Stimulated activated CD4-positive, alpha-beta T cell treated with anti-CD3 and anti-CD28 coated beads, Interleukin-2, amount 100 ng/mL, for 24 hours (primary cell): ENCODE measurements at places on chromosomes 6 and 20.
A peak's percentile ranks its signal among the peaks of the same experiment; 100 is the strongest.

DNA sequence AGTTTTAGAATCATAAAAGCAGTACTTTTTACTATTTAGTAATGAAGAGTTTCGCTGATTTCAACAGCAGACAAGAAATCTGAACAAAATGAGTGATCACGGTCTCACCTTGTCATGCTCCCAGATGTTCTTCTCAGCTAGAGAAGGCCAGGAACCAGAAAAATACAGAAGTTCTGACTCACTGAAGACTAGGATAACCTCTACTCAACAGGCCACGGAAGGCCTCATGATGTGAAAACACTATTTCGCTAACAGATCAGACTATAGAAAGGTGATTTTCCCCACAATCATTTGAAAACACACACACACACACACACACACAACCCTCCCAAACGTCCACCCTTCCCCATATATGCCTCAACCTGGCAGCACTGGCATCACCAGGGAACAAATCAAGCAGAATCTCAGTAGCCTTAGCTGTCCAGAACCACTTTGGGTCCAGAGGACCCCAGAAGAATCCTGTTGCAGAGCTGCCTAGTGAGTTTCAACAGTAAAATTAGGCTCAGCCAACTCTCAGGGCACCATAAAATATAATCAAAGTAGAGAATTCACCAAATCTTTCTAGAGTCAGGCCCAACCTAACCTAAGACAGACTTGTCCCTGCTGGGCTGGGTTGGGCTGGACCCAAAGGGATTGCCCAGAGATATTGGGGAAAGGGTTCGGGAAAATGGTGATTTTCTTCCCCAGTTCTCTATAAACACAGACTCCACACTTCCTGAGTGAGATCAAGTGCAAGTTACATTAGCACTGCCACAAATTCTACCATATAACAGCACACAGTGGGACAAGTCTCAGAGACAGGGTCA, 7.9 kb downstream of the EXOC2 start:
- peak; percentile 38 for DNase-seq

GRCh38 chr6:14126191-14126590, 8.6 kb downstream of the CD83 start:
- no peak for DNase-seq

DNA sequence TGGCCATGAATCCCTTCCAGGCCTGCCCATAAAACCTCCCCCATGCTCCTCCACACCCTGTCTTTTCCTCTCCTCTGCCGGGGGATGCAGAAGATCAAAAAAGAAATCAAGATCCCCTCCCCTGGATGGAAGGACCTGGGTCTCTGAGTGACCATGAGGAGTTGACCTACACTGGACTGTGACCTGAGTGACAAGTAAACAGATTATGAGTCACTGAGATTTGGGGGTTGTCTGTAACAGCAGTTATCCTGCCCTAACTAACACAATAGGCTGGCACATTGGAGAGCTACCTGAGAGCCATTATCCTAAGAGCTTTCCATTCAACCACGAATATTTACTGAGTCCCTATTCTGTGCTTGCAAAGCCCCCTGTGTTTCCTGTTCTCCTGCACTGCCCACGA, 28.4 kb upstream of the SIRPA start:
- no peak for DNase-seq

DNA sequence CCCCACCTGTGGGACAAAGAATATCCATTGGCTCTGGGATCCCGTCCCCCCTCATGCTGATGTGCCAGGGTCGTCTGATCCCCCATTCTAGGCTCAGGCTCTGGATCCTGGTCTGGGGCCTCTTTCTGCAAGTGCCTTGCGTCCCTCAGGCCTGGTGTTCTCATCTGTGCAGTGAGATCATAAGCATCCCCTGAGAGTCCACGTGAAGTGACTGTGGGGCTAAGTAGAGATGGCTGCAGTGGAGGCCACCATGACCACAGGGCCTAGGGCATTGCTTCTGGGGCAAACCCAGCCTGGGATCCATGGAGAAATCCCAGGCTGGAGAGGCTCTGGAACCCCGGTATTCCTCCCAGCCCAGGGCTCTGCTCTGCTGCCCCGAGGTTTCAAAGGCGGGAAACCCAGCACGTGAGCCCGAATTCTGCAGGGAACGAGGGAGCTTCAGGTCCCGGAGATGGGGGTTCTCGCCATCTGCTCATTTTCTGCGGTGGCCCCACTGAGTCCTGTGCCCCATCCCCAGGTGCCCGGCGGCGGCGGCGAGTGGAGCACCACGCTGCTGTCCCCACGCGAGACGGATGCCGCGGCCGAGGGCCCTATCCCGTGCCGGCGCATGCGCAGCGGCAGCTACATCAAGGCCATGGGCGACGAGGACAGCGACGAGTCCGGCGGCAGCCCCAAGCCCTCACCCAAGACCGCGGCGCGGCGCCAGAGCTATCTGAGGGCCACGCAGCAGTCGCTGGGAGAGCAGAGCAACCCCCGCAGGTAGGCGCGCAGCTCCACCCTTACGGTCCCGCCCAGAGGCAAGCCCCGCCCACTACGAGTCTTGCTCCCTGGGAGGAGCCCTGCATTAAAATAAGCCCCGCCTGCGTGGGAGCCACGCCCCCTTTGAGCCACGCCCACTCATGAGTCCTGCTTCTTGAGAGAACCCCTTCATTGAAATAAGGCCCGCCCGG, 105.5 kb upstream of the MYL9 start:
- peak; percentile 86 for DNase-seq

- no peak for DNase-seq
Observed at GRCh38 chr20:23163562-23163961, 77.4 kb upstream of the CD93 start.

DNA sequence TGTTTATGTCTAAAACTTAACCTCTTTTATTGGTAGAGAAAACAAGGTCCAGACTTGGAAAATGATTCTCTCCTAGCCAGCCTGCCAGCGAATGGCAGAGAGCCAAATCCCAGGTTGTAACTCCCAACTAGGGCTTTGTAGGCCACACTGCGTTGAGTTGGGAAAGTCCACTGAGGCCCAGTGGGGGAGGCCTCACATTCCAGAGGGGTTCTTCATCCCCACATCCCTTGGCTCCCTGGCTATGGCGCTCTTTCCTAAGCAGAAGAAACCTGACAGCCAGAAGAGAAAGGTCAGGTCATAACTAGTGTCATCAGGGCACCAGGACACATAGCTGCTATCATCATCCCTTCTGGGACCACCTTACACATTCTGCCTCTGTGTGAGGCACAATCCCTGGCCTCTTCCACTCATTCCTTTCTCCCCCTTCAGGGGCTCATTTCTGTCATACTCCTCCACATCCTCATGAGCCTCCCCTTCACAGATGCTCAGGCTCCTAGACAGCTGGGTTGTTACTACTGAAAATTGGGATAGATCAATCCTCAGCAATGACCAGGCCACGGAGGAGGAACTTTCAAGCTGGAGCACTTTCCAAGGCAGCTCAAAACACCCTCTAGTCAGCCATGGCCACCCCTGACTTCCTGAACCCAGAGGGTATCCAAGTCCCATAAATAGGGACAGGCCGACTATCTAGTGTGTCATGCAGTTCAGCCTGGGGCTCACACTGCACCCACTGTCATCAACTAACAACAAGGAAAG, 48.6 kb downstream of the TCP11 start:
- DNase-seq = no peak

GRCh38 chr6:144278659-144279314, 6.3 kb upstream of the UTRN start:
- DNase-seq = no peak

DNA sequence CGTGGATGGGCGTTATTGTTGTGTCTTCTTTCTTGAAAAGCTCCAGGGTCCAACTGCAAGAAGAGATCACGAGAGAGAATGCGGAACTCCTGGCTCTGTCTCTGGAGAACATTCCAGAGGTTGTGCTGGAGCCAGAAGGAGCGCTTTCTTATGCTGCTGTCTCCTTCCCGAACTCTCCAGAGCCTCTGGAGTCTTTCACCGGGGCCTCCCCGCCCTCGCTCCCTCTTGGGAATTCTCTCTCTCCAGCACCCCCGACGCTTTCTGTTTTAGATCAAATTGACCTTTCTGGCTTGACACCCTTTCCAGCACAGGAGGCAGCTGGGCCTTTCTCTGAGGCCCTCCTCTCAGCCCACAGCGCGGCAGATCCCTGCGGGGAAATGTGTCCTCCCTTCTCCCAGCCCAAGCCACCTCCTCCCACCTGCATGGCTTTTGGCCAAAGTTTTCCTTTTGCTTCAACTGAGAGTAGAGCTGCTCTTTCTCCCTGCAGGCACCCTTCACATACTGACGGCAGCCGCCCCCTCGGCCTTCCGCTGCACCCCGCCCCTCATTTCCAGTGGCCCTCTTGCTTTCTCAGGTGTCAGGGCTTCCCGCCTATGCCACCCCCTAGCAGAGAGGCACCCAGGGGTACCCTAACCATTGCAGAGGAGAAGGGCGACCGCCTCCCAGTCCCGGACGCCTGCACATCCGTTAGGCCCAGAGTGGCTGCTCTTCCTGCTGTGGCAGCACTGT, 6.6 kb upstream of the CCR6 start:
- DNase-seq = no peak

DNA sequence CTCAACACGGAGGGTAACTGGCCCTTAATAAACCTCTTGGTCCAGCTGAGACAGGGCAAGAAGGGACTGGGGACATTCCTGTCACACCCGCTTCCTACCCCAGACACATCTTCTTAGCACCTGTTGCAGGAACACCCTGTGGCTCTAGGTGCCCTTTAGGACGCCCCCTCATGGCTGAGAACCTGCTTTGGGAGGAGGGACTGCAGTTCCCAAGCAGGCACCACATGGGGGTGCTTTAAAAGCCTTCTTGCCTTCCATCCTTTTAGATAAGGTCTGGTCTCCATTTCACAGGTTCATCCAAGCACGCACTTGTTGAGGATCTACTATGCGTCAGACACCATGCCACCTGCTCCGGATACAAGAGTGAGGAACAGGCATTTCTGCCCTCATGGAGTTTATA, 26.6 kb downstream of the NSFL1C start:
- DNase-seq = peak; percentile 11

- DNase-seq = no peak
Observed at GRCh38 chr6:121726596-121726995, 291.1 kb downstream of the GJA1 start.

DNA sequence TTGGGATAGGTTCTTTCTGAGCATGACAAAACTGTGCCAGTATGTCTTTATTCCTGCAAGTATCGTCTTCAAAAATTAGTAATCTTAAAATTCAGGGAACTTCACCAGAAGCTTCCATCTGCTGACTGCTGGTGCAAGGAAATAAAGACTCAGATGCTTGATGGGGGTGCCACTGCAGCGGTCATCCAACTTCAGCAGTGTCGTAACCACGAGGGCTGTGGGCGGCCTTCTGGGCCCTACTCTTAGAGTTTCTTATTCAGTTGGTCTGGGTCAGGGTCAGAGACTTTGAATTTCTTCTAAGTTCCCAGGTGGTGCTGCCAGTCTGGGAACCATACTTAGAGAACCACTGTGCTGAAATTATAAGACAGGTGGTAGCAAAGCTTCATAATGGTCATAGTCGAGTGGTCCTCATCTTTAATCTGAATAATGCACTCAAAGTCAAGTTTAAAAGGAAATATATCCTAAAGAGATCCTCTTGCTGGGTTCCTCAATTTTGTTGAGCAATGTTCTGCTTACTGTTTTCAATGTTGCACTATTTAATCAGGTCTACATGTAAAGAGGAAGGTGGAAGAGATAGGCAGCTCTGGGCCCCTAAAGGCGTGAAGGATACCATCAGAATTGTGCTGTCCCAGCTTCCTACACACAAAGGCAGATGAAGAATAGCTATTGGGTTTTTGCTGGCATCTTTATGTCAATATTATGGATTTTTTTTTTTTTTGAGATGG, 165.4 kb upstream of the GMDS start:
- no peak for DNase-seq

- no peak for DNase-seq
Observed at GRCh38 chr6:15607603-15608002, 55.2 kb downstream of the DTNBP1 start.

DNA sequence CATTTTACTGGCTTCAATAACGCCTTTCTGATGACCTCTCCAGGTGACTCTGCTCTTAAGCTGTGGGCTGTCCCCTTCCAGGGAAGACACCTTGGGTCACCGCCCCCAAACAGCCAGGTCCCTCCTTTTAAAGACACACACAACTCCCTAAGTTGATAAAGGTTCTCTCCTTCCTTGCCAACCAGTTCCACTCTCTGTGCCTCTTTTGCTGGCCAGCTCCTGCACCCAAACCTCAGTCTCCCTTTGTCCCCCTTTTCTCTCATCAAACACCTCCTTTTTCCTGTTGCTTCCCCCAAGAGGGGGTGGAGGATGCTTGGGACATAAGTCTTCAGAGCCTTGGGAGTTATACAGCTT, 1.0 kb downstream of the NCOA6 start:
- DNase-seq = peak; percentile 79

- no peak for DNase-seq
Observed at GRCh38 chr6:3471711-3472110, 14.9 kb upstream of the SLC22A23 start.

GRCh38 chr20:56440346-56441007, 27.9 kb upstream of the RTF2 start:
- peak; percentile 44 for DNase-seq

- no peak for DNase-seq
Observed at GRCh38 chr20:47544240-47544639, 42.6 kb downstream of the NCOA3 start.
